ENCODE measurements at places on chromosomes 4 and X. TPM values are rescaled to one million over a fixed set of nuclear protein-coding genes. Genes with fewer than 3 reads are reported as not detected.

The DMRTC1B gene
- not detected for total RNA-seq

The GPR50 gene
- not detected for total RNA-seq

The DIPK2B gene
- total RNA-seq: 10.4 TPM

The MAGEB17 gene
- not detected for total RNA-seq

The USP17L26 gene
- not detected for total RNA-seq

The HSFX1 gene
- total RNA-seq: under 0.01 TPM

The GATA1 gene
- 1.6 TPM for total RNA-seq

The DCLK2 gene
- total RNA-seq: 7.3 TPM

The SSX2 gene
- not detected for total RNA-seq

The CYBB gene
- total RNA-seq: 41.2 TPM
